Stimulated activated effector memory CD8-positive, alpha-beta T cell treated with anti-CD3 and anti-CD28 coated beads, Interleukin-12 subunit alpha, Interleukin-12 subunit beta, amount 100 ng/mL, for 72 hours (primary cell): ENCODE measurements at places on chromosomes 7 and 10.

DNA sequence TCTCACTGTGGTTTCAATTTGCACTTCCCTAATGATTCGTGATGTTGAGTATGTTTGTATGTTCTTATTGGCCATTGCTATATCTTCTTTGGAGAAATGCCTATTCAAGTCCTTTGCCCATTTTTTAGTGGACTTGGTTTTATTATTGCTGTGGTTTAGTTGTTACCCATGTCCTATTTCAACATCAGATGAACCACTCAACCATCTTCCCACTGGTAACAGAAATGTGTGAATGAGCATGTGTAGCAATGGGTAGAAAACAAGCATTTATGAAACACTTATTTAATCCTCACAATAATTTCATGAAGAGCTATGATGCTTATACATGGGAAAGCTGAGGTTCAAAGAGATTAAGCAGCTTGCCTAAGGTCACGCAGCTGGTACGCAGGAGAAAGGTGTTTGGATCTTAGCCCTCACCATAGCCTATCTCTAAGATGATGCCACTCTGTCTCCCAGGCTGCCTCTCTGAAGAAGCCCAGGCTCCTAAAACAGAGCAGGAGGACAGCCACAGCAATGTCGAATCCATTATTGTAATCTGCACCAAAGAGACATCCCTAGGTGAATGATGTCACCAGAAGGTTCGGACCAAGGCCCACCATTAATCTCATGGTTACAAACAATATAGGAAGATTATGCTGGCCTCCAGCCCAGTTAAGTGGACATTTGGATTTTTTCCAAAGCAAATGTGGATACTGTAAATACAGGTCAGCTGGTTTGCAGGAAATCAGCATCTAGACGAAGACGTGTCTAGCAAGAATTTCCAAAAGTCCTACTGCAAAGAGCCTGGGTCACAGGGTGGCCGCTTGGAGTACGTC, 447.6 kb upstream of the ZMIZ1 start:
- DNase-seq: no peak

GRCh38 chr7:128914566-128915151, 4.2 kb upstream of the KCP start:
- no peak for DNase-seq

- DNase-seq: peak; percentile 63
Measured at GRCh38 chr7:28955718-28956607, 2.2 kb downstream of the TRIL start.

- DNase-seq: no peak
Measured at GRCh38 chr10:28991333-28992270, 297.3 kb upstream of the LYZL1 start.

DNA sequence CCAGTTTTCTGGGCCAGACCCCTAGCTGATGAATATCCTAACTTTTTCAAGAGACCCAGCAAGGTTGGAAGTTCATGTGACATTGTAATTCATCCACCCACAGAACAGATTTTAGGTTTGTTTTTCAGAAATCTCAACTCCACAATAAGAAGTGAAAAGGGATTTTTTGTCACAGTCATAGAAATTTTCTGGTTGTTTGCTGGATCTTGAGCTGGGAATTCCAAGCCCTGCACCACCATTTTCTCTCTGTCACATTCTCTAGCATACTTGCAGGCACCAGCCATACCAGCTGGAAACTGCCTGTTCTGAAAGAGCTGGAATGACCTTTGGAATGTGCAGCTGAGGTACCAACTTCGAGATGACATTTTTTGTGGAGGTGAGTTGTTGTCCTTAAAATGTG, 8.5 kb downstream of the TAS2R60 start:
- no peak for DNase-seq

GRCh38 chr7:74101061-74101681, 17.6 kb downstream of the LIMK1 start:
- no peak for DNase-seq

- no peak for DNase-seq
Measured at GRCh38 chr10:14953424-14954000, 384 bp downstream of the DCLRE1C start.

DNA sequence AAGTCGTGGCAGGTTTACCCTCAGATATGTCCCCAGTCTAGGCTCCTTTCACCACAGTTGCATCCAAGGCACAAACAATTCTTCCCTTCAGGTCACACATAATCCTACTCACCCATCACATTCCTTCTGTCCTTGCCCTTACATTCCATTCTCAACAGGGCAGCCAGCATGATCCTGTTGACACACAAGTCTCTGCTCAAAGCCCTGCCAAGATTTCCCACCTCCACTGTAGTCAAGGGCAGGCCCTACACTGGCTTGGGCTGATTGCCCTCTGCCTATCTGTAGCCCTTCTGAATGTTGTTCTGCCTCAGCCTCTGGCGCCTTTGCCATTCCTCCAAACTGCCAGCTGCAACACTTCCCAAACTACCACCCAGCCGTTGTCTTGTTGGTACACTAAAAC, 187.9 kb upstream of the AKR1E2 start:
- DNase-seq: no peak

GRCh38 chr7:83270407-83270806, 107.7 kb upstream of the PCLO start:
- DNase-seq: no peak

GRCh38 chr7:131302876-131303707, 24.6 kb upstream of the MKLN1 start:
- DNase-seq: no peak

DNA sequence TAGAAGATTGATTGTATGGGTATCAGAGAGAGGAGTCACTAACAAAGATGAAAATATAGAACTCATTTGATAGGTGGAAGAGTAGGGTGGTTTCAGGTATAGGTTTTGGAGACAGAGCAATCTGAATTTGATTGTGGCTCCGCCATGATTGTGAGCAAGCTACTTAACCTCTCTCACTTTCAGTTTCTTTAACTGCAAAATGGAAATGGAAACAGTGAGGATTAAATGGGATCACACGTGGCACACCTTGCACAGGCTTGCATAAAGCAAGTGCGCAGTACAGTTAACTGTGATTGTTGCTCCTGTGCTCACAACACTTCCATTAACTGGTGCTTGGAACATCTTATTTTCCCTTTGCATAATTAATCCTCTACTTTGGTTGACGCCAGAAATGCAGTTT, 54.9 kb downstream of the ATXN7L1 start:
- DNase-seq: no peak

GRCh38 chr10:131025333-131025732, 286.2 kb downstream of the TCERG1L start:
- no peak for DNase-seq

DNA sequence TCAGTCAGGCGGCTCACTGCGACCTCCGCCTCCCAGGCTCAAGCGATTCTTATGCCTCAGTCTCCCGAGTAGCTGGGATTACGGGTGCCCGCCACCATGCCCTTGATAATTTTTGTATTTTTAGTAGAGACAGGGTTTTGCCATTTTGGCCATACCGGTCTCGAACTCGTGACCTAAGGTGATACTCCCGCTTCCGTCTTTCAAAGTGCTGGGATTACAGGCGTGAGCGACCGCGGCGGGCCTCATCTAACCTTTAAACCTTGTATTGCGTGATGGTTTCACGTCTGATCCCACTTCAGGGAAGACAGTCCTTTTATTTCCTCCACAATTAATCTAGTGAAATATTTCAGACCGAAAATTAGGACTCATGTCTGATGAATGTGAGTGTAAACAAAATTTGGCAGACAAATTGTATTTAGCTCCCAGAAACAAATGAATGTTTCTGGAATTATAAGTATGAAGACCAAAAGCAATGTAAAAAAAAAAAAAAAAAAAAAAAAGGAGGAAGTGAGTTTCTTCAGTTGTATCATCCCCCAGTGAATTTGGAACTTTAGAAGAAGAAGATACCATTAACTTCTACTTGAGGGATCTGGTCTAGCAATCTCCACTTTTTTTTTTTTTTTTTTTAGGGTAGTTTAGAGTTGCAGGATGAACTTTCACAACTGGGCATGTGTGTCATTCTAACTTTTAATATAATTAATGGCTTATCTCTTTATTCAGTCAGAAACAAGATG, 1.6 kb downstream of the NUP42 start:
- DNase-seq: no peak

DNA sequence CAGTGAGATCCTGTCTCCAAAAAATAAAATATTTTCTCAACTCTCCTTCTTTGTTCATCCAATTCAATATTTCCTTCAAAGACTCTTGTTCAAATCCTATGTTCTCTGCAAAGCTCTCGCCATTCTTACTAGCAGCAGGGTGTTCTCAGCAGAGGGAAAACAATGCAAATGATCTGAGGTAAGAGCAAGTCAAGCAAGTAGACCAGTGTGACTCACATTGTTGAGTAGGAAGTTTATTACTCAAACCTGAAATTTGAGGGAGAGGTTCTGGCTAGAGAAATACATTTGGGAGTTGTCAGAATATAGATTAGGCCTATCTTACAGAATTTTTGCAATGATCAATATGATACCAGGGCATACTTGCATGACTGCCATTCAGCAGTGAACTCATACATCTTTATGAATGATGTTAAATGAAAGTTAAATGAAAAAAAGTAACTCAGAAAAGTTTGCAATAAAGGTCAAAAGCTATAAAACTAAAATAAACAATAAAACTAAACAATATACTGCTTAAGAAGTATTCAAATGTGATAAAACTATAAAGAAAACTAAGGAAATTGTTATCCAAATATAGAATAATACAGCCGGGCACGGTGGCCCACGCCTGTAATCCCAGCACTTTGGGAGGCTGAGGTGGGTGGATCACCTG, 5.8 kb downstream of the IDE start:
- DNase-seq: no peak

GRCh38 chr10:61835946-61836887, 65.3 kb upstream of the ARID5B start:
- no peak for DNase-seq

GRCh38 chr10:120607016-120607709, 150.1 kb downstream of the PLPP4 start:
- no peak for DNase-seq

DNA sequence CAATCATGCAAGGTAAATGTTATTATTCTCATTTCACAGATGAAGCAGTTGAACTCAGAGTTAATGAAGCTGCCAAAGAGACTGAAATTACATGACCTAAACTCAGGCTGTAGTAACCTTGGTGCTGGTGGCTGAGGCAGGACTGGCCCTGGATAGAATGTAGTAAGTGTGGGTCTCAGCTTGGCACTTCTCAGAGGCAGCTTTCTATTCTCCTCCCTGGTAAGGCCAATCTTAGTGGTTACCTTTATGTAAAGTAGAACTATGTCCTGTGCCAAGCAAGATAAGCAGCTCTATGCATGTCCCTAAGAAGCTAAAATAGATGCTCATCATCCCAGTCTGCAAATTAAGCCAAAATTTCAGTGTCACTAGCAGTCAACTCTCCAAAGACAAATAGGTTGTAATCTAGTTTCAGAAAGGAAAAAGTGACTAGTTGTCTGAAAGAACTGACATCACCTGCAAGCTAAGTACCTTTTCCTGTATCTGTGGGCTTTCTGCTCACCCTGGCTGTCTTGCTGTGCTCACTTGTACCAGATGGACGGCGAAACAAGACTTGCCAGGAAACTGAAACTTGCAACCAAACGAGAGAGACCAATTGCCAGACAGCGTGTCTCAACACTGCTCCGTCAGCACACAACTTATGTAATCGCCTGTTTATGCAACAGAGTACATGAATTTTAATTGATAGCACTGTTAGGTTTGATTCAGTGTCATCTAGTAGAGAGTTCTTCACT, 43.7 kb downstream of the CH25H start:
- peak; percentile 10 for DNase-seq

GRCh38 chr10:120205368-120206018, 251.5 kb upstream of the PLPP4 start:
- no peak for DNase-seq

GRCh38 chr10:73743905-73744663, at the start of gene SEC24C:
SEC24C (plus strand) TSS chr10:73744372; CDS start chr10:73746833, 2,461 bp downstream.
- peak; percentile 85 for DNase-seq

DNA sequence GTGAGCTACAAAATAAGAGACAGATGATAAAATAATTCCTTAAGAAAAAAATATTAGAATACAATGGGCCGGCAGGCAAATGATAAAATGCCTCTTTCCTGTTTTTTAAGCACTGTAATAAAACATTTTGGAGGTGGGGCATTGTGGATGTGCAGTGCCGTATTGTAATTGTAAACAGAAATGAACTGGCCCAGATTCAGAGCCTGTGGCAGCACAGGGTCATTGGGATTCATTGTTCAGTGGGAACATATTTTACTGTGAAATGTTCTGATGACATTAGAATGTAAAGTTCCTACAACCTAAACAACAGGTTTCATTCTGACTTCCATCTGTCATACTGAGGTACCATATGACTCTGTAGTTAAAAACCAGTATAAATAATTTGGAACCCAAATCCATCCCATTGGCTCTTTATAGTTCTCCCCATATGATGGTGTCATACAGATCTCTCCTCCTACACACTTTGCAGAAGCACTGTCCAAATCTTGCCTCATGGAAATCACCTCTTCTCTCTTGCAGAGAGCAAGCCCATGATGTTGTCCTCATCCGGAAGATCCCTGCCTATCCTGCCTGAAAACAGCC, 264.6 kb downstream of the WDR37 start:
- no peak for DNase-seq

DNA sequence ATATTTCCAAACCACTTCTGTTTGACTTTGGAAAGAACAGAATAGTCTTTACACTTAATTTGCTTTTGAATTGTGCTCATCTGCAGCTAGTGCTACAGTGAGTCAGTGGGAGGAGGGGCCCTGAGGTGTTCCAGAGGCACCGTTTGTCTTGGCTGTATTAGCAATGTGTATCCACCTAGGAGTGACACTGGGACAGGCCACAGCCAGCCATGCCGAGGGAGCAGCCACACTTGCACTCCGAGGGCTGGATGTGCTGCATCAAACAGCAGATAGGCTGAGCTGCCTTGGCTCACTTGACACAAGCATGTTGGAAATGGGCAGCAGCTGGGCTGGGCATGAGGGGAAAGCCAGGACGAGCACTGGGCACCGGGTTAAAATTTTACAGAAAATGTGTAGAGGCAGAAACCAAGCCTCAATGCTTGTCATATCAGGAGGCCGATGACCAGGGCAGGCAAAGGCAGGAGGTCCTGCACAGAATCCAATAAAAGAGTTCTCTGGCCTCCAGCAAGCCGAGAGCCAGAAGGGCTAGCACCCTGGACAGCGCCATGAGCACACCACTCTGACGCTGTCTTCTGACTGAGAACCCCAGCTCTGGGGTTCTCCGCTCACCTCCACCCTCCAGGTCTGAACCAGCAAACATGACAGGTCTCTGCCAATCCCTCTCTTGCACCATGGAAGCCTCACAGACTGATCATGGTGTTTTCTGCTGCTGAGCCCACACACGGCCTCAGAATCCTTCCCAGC, 163.3 kb downstream of the GRID1 start:
- DNase-seq: no peak

DNA sequence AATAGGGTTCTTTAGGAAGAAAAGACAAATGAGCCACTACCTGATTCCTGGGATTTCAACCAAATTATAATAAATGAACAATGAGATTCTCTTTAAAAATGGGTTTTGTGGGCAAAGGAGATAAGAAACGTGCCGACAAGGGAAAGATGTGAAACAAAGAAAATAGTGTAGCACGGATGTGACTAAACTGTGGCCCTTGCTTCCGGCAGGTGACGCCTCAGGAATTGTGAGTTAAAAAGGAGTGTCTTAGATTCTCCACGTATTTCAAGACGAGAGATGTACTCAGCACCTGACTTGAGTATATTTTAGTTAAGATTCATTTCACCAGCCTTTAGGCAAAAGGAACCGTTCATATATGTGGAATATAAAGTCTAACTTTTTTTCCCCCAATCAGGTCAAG, 75.9 kb downstream of the DNAH11 start:
- DNase-seq: no peak

GRCh38 chr7:41403291-41403690, 299.6 kb downstream of the INHBA start:
- no peak for DNase-seq
